ENCODE measurements at places on chromosomes 6 and 20.

DNA sequence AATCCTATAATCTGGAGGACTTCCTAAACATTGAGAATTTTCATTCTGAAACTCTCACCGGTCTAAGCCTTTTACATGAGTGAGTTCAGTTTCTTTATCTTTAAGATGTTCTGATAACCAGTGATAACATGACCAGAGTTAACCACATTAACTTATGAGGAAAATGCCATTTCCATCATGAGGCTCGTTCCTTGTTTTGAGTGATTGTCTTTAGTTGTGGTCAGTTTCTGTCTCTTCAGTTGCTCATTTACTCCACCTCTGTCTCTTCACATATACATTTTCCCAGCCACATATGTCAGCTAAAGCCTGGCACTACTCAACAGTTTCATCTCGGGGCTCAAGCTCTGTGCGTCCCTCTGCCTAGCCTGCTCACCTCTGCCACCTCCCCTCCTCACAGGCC is 70.4 kb downstream of the JAG1 start:
- DNase-seq: no peak

DNA sequence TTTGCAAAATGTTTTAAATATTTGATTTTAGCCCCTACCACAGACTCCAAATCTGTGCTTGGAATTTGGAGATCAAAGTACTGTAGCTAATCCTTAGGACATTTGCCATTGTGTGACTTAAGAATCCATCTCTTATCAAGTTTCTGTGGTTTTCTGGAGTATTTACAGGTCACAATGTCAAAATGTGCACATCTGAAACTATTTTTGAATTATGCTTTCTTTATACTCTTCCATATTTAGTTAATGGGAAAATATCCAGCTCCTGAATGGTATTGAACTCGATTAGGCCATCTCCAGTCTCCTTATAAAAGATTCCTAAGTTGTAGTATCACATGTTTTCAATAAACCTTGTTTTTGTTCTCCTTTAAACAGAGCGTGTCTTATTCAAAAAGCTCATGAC is 162.5 kb downstream of the KHDC1L start:
- DNase-seq: no peak

DNA sequence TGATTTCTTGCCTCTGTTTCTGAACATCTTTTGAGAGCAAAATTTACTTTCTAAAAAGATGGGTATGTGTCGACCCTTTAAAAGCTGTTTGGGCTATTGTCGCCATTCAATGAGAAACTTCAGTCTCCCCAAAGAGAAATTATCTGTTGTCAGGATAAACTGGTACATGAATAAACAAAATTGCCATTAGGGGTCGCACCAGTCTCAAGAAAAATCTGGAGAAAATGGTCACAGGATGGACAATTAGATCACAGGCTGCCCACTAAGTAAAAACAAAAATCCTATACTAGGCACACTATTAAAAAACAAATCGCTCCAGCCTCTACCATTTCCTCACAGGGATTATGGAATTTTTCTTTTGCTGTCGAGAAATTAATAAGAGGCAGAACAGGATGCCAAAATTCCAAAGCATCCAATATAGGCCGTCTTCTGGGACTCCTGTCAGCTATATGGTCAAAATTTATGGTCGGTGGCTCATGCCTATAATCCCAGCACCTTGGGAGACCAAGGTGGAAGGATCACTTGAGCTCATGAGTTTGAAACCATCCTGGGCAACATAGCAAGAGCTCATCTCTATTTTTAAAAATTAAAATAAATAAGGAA is 5.5 kb upstream of the HLA-E start:
- DNase-seq: no peak

- no peak for DNase-seq
These were observed 20.9 kb upstream of the PNPLA1 start for GRCh38 chr6:36248980-36249379.

GRCh38 chr6:151082079-151082478 is 157.7 kb upstream of the AKAP12 start:
- no peak for DNase-seq

GRCh38 chr6:19723545-19723944 is 113.6 kb upstream of the ID4 start:
- no peak for DNase-seq

- DNase-seq: no peak
These were observed 91.6 kb downstream of the PLG start for GRCh38 chr6:160793652-160794051.

- DNase-seq: no peak
These were observed 150.1 kb upstream of the ZNF217 start for GRCh38 chr20:53743607-53744260.

- DNase-seq: no peak
These were observed 103.8 kb downstream of the TMEM242 start for GRCh38 chr6:157219201-157220200.

GRCh38 chr20:2599288-2600006 is 53.0 kb upstream of the NOP56 start:
- no peak for DNase-seq

DNA sequence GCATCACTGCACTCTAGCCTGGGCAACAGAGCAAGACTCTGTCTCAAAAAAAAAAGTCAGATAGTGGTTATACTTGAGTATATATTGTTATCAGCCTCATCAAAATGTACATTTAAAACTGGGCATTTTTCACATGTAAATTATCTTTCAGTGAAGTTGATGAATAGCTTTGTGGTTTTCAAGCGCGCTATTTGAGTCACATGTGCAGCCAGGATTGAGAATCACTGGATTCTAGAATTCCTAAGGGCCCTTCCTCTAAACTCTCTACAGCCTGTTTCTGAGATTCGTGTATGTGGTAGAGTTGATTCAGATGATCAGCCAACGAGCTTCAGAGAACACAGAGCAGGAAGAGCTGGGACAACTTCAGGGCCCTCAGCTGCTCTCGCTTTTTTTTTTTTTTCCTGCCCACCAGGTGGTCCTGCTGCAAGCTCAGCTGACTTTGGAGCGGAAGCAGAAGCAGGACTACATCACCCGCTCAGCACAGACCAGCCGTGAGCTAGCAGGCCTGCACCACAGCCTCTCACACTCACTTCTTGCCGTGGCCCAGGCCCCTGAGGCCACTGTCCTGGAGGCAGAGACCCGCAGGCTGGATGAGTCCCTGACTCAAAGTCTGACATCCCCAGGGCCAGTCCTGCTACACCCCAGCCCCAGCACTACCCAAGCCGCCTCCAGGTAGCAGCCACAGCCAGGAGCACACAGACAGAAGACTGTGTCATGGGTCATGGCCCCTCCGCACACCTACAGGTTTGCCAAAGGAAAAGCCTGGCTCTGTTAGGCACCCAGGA is 18.3 kb downstream of the C20orf173 start:
- no peak for DNase-seq

DNA sequence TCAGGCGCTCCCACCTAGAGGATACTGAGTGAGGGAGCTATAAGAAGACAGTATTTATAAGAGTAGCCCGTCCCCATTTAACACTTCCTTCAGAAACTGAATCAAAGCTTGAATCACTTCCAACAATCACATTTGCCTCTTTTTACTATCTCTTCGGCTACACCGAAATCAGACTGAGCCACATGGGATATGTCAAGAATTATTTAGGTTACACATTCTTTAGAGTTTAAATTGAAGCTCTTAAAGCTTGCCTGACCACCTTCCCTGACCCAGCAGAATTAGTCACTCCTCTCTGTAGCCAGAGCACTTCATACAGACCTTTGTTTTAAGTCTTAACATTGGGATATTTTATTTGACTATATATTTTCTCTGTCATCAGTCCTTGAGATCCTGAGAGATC is 163.7 kb downstream of the MAFB start:
- no peak for DNase-seq

- DNase-seq: no peak
These were observed 42.8 kb downstream of the CDC5L start for GRCh38 chr6:44430326-44430725.

- DNase-seq: no peak
These were observed 269.0 kb downstream of the UST start for GRCh38 chr6:149015535-149016525.

GRCh38 chr6:50706575-50706974 is 6.8 kb upstream of the TFAP2D start:
- no peak for DNase-seq

DNA sequence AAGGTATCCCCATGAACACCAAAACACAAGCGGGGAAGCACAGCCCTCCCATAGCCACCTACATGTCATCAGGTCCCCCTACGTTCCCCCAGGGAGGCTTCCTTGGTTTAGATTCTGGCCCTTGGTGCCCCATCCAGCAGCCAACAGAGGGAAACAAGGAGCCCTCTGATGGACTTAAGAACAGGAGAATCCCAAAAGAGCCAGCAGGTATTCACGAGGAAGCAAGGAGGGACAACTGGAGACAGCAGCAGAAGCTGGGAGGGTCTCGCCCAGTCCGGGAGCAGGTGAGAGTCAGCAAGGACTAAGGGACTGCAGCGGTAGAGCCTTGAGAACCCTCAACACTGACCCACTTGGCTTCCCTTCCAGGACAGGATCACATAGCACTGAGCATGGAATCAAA is 58.4 kb upstream of the TOP1 start:
- DNase-seq: no peak

GRCh38 chr6:11066505-11067347 is 22.6 kb upstream of the ELOVL2 start:
- DNase-seq: no peak

DNA sequence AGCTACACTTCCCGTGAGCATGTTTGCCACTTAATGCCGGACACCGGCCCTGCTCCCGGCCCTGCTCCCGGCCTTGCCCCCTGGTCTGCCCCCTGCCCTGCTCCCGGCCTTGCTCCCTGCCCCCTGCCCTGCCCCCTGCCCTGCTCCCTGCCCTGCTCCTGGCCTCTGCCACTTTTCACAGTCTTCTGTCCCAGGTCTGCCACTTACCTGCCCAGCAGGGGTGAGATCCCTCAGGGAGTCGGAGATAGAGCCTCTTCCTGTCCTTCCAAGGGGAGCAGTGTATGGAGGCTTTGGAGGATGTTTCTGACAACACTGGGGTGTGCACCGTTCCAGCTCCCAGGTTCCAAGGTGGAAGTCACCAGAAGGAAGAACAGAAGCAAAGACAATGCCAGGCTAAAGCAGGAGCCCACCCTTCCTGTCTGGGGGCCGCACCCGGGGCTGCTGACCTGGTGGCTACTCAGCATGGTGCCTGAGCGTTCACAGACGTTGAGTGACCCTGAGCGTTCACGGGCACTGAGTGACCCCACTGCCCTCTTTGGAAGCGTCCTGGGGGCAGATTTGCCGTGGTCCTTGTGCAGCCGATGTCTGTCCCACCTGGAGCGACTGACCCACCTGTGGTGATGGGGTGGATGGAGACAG is 199.8 kb downstream of the DLL1 start:
- no peak for DNase-seq

GRCh38 chr6:44621846-44622245 is 234.3 kb downstream of the CDC5L start:
- no peak for DNase-seq

DNA sequence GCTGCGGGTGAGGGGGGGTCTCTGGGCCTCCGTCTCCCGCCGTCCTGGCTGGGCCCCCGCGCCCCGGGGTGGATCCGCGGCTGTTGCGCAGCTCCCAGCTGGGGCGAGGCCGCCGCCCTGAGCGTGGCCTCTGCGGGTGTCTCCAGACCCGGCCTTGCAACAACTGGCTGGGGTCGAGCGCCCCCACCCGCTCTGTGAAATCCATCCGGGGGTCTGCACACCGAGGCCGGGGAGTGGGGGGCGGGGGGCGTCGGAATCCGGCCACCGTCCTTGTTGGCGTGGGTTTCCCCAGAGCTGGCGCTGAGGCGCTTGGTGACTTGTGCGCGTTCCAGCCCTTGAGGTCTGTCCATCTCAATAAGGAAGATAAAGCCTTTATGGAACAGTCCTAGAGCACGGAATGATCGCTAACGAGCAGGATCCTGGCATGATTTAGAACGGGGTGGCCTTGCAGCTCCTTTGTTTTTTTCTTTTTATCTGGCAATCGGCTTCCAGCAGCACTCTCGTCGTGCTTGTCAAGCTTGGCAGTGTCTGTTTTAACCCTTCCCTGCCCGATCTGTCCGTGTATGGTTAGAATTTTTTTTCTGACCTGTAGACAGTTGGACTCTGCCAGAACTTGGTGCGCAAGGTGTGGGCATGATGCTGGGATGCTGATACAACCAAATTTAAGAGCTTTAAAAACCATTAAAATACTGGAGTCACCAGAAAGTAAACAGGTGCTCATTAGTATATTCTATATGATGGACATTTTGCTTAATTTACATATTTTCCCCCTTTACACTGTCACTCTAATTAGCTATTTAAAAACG is 675 bp downstream of the DSTN start:
- DNase-seq: peak; percentile 7

DNA sequence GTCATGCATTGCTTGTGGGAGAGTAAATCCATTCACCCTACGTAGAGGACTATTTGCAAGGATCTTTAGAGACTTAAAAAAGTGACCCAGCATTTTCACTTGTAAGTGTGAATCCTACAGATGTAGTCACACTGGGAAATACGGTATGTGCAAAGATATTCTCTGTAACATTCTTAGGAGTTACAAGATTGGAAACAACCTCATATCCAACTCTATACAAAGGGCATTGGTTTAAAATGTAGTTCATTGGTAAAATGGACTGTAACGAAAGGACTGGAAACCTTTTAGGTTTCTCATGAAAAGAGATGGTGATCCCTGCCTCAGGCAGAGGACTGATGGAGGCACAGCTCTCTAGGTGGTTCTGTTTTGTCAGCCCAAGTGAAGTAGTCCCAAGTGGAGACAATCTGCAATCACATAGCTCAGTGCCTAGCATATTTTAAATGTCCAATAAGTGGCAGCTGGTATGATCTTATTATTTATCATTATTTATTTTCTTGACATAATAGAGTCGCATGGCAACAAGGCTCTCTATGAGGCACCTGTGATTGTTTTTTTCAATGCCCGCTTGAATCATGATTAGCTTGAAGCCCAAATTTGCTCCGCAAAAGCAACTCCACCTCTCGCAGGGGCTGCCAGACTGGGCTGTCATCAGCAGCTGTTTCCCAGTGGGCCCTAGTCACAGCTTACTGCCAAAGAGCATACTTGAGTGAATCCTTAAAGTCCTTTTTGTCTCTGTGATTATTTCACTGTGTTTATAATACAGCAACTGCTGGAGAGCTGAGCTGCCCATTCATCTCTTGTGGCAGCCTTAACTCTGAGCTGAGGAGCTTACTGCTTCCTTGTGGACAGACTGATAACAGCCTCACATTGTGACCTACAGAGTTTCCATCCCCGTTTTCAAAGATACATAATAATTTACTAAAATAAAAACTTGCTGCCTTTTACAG is 19.8 kb upstream of the ENPP1 start:
- peak; percentile 24 for DNase-seq

DNA sequence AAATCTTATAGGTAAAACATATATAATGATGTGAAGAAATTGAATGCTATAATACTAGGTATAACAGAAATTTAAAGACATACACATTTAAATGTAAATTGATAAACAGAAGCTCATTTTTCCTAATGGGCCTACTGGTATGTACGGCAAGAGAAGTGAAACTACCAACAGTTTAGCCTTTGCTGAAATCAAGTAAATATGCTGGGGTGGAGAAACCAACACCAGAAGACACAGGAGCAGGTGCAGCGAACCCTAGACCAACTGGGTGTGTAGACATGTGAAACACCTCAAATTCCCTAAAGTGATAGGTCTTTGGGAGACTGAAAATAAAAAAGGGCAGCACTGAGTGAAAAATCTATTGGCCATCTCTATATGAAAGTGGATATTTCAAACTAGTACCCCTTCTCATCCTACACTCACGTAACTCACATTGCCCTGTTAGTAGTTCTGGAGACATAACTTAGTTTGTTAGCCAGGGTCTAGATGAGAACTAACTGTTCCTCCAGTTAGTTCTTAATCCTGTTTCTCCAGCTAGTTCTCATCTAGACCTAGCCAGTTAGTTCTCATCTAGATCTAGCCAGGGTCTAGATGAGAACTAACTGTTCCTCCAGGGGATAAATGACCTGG is 53.1 kb downstream of the SLC35D3 start:
- no peak for DNase-seq

- no peak for DNase-seq
These were observed 212.5 kb downstream of the BMP7 start for GRCh38 chr20:57053793-57054552.

Measured in NCI-H774 (cell line).